Cortex of kidney (tissue), 1 donor: ENCODE measurements at places on chromosomes 7 and 10.

GRCh38 chr10:110443239-110444003 lies 54.3 kb upstream of the DUSP5 start:
- DNase-seq, result no peak

DNA sequence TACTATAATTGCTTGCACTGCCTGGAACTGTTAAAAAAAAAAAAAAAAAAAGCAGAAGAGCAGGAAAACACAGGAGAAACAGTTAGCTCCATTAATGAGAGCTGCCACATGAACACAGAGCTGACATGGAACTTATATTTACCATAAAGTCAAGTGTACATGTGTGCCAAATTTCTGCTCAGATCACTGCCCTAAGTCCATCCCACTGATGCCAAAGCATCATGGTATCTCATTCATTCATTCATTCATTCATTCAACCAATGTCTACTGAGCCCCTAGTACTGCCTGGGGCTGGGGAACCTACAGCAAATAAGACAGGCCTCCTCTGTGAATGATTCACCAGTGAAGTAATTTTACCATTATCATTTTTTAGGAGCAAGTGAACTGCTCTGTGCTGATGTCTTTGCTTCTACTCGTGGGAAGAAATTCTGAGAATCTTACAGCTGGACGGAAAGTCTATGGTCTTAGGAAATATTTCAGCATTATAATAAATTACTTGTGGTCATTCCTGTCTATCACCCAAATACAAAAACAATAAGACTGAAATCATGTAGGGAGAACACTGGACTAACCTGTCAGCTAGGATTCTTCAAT lies 58.8 kb upstream of the ABLIM1 start:
- DNase-seq, result no peak

DNA sequence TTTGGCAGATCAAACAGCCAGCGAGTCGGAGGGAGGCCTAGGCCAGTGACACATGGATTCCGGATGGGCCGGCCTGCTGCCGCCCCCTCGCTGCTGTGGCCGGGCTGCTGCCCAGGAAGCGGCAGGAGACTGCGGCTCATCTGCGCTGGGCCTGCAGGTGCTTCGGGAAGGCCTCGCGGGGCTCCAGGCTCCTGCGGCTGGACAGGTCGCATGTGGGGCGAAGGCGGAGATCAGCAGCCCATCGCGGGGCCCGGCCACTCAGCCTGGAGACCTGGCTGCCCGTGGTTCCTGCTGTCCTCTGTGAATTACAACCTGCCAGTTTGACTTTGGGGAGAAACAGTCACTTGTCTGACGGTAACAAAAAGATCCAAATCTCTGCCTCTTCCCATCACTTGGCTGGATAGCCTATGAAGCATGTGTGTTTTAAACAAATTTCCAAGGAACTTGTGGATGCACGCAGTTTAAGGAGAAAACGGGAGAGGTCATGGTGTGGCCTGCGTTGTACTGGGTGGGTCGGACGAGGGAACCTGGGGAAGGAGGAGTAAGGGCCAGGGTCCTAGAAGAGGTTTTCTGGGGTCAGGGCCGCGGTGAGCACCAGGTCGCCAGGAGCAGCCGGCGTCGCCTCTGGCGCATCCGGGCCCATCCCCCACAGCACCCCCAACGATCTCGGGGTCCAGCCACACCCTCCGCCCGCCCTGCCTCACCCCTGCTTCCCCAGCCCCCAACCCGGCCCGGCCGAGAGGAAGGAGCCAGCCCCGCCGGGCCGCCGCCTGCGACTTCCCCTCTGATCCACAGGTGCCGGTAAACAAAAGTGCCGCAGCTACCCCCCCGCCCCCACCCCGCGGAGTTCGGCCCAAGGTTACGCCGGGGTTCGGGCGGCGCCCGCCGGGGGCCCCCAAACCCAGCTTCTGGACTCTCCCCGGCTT lies 1.6 kb downstream of the SPOCK2 start:
- no peak for DNase-seq

DNA sequence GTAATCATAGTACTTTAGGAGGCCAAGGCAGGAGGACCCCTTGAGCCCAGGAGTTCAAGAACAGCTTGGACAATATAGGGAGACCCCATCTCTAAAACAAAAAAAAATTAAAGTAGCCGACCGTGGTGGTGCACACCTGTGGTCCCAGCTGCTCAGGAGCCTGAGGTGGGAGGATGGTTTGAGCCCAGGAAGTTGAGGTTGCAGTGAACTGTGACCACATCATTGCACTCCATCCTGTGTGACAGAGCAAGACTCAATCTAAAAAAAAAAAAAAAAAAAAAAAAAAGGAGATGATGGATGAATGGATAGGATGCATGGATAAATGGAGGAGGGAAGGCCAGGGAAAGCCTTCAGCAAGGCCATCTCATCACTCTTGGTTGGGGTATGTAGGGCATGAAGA lies 33.4 kb upstream of the BMPR1A start:
- DNase-seq, result no peak

DNA sequence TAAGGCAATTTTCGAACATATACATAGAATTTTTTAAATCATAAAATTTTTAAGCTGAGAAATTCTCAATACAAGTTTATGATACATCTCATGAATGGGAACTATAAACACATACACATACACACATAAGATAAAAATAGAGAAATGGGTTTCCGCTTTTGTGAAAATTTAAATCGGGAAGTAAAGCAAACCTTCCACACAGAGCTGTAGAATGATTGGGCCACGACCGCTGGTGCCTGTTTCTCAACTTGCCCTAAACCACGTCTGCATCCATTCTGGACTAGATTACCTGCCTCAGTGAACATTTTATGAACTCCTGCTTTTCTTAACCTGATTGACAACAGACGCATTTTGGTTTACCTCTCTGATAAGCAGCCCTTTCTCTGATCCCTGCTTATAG lies 264.4 kb downstream of the SKAP2 start:
- DNase-seq, result no peak

DNA sequence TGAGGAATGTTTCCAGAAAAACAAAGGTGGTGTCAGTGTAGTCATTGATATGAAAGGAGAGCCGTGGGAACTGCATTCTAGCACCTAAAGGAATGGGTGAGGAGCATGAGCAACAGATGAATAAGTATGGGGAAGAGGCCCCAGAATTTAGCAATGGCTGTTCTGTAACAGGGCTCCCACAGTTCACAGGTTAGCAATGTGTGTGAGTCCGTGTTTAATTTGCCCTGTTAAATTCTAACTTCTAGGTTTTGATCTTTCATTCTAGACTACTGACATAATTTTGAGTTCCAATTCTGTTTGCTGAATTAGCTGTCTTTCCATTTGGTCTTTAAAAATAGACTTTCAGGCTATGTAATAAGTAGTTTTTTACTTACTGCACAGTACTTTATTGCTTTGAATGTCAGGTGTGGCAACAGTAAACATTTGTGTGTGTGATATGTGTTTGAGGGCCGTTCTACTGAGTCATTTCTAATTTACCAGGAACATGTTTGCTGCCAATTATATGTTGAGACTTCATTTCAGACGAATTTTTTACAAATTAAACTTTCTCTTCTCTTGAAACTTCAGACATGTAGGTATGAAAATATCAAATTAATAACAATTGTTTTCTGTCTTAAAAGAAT lies 8.8 kb downstream of the STK17A start:
- DNase-seq, result no peak

- no peak for DNase-seq
Observed at GRCh38 chr10:33709008-33709753, 374.7 kb upstream of the NRP1 start.

- DNase-seq, result no peak
Observed at GRCh38 chr10:38093816-38094157, 350 bp upstream of the ZNF37A start.

DNA sequence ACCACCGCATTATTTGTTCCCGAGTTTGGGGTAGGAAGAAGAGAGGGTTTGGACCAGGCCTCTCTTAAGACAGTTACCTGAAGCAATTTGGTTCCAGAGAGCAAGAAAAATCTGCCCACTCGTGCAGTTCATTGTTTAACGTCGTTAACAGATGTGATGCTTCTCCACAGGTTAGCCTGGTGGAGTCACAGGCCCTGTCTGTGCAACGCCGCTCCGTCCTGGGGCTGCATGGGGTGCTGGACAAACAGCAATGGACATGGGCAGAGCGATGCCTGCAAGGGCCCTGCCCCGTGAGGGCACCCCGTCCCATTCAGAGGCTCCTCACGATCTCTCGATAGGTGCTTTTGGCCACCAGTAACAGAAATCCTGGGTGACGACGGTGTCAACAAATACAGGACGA lies 9.7 kb downstream of the FOXL3 start:
- no peak for DNase-seq

- no peak for DNase-seq
Observed at GRCh38 chr10:29280488-29280840, 8.4 kb upstream of the LYZL1 start.

- no peak for DNase-seq
Observed at GRCh38 chr10:16966991-16967865, 150.0 kb upstream of the RSU1 start.

- no peak for DNase-seq
Observed at GRCh38 chr10:130804281-130804680, 507.2 kb downstream of the TCERG1L start.

- no peak for DNase-seq
Observed at GRCh38 chr10:116158036-116158435, 115.0 kb downstream of the GFRA1 start.

- no peak for DNase-seq
Observed at GRCh38 chr7:138170298-138170697, 94.0 kb downstream of the AKR1D1 start.

- DNase-seq, result no peak
Observed at GRCh38 chr10:117425974-117426566, 50.8 kb upstream of the PDZD8 start.

GRCh38 chr10:6309816-6310215 lies 107.1 kb downstream of the PFKFB3 start:
- DNase-seq, result no peak

DNA sequence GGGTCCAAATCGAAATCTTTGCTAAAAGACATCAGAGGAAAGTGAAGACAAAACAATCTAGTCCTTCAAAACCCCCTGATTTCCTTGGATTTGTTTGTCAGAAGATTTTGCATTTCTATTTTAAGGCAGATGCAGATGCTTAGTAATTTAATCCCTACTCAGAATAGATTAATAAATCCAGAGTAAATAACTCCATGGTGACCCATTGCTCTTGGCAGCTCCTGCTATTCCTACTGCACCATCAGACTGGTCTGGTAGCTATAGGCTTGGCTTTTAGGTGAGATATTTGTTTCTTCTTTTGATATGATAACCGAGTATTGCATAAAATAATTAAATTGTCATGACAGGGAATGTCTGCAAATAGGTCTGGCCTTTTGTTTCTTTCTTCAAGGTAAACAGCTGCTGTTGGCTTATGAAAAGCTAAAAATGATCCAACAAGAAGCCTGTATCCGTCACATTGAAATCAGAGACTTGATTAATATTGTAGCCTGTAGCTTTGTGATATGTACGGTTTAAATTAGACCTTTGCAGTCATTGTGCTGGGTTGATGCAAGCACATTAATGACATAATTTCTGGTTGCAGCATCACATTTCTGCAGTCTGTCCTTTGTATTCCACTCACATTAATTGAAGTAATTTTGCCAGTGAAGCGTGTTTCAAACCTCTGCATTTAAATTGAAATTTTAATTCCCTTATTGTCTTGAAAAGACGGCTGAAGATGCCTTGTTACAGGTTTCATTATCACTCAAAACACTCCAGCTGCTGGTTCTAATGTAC lies 40.7 kb downstream of the EXOC4 start:
- no peak for DNase-seq

DNA sequence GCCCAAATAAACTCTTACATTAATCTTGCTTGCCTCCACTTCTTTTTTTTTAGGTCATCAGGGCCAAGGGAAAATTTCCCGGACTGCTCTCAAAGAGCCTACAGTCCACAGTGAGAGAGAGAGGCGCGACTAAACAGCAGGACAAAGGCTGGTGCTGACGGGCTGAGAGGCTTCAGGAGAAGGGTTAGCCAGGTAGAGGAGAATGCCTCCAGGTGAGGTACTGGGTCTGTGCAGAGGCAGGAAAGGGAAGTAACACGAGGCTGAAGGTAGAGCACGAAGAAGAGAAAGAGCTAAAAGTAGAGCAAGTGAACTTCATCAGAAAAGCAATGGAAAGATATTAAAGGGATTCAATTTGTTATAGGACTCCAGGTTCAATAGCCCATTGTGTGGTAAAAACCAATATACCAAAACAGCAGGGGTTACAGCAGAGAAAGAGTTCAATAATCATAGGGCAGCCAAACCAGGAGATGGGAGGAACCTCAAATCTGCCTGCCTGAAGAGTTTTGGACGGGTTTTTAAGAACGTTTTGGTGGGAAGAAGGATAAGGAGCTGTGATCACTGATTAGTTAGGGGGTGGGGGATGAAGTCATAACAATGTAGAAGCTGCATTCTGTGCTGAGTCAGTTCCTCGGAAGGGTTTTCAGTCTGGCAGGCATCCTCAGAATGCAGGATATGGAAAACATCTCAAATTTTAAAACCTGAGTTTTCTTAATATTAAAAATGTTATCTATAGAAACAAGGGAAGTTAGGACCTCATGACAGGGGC lies 171.5 kb downstream of the AKR1D1 start:
- no peak for DNase-seq

DNA sequence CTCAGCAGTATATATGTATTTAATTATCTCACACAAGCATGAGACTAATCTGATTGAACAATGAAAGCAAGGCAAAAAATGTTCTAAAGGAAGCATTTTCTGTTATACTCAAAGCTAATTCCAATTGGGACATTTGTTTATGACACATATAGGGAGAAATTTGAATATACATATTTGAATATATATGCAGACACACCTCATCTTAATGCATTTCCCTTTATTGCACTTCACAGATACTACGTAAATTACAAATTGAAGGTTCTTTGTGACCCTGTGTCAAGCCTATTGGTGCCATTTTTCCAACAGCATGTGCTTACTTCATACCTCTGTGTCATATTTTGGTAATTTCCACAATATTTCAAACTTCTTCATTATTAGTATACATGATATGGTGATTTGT lies 132.1 kb upstream of the STEAP1 start:
- no peak for DNase-seq

GRCh38 chr10:5927306-5927705 lies 37.3 kb downstream of the FBH1 start:
- no peak for DNase-seq

DNA sequence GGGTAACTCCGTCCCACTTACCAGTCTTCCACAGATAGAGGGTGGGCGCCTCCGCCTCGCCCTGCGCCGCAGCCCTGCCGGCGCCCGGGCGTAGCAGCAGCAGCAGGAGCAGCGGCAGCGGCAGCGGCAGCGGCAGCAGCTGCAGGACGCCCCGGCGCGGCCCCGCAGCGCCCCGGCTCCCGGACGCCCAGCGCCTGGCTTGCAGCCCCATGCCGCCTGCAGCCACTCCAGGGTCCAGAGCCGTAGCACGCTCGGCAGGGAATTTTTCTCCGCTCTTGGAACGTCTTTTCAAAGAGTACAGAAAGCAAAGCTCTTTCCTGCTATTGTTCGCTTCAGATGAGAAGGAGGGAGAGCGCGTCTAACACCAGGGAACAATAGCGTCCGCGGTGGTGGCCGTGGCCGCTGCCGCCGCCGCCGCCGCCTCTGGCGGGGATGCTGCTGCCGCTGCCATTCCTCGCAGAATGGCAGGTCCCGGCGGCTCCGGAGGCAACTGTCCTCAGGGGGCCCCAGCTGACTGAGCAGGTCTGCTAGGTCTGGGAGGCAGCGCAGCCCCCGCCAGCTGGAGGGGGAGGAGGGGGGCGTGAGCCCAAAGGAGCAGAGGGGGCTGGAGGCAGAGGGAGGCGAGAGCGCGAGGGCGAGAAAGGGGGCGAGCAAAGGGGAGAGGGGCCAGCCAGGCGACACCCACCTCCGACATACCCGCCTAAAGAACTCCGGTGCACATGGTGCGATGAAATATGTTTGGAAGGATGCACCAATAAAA lies at the start of gene THSD7A:
Gene THSD7A, minus strand, starts transcription at position 463 of the 760 bp plus-strand sequence. Its CDS starts 252 bp downstream, at position 211.
- no peak for DNase-seq
